ENCODE measurements at places on chromosomes 5 and 9.

DNA sequence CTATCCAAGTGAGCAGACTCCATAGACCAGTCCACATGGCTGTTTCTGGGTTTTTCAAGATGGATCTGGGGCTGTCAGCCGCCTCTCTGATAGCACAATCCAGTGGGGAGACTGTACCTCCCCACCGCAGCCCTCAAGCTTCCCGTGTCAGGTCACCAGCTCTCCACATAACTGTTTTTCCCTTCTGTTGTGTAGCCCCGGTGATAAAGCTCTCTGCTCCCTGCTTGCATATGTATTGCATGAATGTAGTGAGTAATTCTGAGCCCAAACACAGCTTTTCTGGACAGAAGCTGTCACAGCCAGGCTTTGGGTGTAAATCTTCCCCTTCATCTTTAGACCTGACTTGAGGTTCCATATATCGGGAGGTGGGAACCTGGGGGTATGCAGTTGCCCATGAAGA, 23.1 kb upstream of the CFAP157 start:
- no peak for DNase-seq

DNA sequence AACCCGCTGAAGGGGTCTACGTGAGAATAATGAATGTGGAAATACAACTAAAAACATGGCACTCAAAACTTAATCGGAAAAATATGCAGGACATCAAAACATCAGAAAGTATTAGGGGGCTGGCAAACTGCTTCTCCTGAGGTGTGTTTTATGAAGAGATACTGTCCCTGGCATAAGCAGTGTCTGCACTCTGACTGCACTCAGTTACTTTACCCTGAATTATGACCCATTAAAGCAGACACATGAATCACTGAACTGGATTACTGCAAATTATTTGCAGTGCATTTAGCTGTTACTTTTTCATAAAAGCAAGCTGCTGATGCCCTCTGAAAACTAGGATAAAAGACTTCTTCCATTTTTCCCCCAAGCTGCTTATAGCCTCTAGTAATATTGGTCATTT, 164.9 kb downstream of the AP3B1 start:
- DNase-seq, result no peak

GRCh38 chr5:179794575-179794974, 789 bp downstream of the LTC4S start:
- no peak for DNase-seq

GRCh38 chr9:16044579-16044881, 491.7 kb downstream of the CCDC171 start:
- DNase-seq, result no peak

- DNase-seq, result peak; percentile 72
These were observed 71.4 kb downstream of the RALGPS1 start for GRCh38 chr9:126985870-126986498.

DNA sequence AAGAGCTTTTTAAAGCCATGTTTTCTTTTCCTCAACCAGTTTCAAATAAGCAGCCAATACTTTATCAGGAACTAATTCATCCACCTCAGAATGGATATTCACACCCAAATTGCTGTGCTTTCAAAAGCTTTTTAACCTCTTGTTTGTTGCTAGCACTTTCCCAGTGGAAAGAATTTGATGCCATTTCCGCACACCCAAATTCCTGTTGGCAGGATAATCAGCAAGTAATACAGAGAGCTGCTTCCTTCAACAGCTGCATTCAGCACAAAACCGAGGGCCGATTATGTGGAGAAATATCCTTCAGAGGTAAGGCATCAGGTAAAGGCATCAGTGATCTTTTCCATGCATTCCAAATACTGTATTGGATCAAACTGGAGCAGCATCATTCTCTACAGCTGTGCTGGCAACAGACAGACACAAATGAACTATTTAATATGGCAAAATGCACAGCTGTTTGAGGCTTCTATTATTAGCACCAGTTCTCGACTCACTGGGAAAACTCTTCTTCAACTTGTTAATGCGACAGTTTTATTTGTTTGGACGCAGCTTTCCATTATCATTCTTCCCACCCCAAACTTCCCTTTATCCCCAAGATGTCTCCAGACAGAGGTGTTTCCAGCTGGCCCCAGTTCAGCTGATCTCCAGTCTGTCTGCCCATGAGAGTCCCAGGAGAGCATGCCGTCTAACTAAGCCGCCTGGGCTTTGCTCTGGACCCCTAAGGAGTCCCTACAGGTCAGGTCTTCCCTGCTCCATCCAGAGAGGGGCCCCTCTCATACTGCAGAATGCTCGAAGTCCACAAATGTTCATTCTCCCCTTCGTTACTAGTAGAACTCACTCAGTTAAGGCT, 22.2 kb upstream of the MGAT1 start:
- DNase-seq, result no peak
